Left colon (tissue), 2 donors: ENCODE measurements at places on chromosomes 3 and 15. TPM values are rescaled to one million over a fixed set of nuclear protein-coding genes. Genes with fewer than 3 reads are reported as not detected.

- DNase-seq, result no peak
Observed at GRCh38 chr3:163476179-163476578, 1602.1 kb downstream of the SI start.

DNA sequence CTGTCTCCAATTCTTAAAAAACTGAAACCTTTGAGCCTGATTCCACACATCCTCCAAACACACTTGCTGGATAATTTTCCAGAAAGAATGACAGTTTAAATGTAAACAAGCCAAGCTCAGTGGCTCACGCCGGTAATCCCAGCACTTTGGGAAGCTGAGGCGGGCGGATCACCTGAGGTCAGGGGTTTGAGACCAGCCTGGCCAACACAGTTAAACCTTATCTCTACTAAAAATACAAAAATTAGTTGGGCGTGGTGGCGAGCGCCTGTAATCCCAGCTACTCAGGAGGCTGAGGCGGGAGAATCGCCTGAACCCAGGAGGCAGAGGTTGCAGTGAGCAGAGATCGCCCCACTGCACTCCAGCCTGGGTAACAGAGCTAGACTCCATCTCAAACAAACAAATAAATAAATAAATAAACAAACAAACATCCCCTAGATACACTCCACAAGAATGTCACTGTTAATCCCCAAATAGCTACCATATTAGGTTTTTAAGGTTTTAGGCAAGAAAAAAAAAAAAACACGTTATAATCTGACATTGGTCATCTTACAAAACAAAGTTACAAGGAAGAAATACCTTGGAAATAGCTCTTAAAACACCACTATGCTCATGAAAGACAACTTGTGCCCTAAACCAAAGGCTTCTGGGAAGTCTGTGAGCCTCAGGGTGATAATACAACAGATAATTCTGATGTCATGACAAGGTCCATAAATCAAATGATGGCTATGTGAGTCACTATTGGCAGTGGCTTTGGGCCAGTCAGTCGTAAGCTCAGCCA is 13.2 kb downstream of the TNIK start:
- no peak for DNase-seq

DNA sequence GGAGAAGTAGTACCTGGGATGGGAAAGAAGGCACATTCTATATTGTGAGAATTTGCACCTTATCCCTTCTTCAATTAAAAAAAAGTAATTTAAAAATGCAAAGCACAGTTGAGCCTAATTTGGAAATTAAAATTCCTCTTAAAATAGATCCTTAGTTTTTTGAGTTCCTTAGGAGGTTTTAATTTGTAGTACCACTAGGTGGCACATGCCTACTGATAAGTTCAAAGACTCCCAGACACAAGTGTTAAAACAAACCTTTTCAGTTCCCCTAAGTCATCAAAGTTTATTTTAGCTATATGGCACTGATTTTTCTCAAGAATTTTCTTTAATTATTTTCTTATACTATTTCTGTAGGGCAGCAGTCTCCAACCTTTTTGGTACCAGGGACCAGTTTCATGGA is 127.6 kb upstream of the AZI2 start:
- DNase-seq, result no peak

DNA sequence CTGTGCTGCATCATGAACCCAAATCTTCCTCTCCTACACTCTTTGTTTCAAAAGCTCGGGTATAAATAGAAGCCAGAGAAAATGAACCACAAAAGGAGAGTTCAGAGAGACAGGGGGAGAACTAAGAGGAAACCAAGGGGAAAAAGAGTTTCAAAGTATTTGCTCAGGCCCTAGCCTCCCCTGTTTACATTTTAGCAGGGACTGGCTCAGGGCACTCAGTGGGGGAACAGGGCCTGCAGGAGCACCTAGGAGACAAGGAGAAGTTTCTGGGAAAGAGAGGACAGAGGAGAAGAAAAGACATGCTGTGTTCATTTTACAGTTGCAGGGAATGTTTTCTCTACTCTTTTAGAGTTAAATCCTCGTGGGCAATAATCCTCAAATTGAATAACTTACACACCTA is 8.5 kb upstream of the IL17RD start:
- no peak for DNase-seq

The CAMK2N2 gene
- 0.39 TPM for total RNA-seq

- DNase-seq, result no peak
Observed at GRCh38 chr3:124781476-124782376, 51.5 kb downstream of the UMPS start.

DNA sequence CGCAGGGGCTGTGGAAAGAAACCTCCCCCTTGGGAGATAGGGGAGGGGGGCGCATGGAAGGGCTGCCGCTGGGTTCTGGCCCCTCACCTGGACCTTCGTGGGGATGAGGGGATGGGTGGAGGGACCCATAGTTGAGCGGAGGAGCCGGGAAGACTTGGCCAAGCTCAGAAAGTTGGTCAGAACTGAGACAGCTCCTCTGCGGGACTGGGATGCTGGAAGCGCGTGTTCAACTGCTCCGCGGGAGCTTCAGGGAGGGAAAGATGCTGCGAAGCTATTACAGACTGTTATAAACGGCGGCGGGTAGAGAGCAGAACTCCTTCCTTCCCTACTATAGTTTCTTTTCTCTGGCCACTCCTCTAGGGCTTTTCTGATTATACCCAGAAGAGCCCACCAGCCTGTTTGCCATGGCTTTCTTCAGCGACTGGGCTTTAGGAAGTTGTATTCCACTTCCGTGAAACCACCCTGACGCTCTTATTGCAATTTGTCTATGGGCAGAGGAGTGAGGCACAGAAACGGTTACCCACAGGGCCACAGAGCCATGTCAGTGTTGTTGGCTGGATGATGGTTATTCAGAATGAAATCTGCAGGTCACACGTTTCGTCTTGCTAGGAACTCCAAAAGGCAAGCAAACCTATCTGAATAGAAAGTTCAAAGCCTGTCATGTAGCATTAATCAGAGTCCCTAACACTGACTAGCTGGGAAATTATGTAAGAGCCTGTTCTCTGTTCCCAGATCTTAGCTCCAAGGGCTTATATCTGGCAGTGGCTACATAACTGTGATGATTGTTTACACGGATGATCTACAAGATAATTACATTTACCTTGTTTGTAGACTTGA is 1.1 kb downstream of the SYNPR start:
- DNase-seq, result no peak

GRCh38 chr15:40793216-40793989 is 13.5 kb upstream of the ZFYVE19 start:
- peak; percentile 82 for DNase-seq

DNA sequence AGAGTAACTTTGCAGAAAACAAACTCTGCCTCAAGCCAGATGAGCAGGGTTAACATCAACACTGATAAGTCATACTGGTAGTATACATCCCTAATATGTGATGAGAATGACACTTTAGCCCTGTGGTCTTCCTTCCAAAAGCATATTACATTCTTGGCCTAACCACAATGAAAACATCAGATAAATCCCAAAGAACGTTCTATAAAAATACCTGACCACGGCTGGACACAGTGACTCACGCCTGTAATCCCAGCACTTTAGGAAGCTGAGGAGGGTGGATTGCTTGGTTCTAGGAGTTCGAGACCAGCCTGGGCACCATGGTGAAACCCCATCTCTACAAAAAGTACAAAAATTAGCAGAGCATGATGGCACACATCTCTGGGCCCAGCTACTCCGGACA is 4.7 kb downstream of the TMCC1 start:
- no peak for DNase-seq

The NLGN1 gene
- total RNA-seq, result 2.0 TPM

The LRRIQ4 gene
- 0.22 TPM for total RNA-seq

DNA sequence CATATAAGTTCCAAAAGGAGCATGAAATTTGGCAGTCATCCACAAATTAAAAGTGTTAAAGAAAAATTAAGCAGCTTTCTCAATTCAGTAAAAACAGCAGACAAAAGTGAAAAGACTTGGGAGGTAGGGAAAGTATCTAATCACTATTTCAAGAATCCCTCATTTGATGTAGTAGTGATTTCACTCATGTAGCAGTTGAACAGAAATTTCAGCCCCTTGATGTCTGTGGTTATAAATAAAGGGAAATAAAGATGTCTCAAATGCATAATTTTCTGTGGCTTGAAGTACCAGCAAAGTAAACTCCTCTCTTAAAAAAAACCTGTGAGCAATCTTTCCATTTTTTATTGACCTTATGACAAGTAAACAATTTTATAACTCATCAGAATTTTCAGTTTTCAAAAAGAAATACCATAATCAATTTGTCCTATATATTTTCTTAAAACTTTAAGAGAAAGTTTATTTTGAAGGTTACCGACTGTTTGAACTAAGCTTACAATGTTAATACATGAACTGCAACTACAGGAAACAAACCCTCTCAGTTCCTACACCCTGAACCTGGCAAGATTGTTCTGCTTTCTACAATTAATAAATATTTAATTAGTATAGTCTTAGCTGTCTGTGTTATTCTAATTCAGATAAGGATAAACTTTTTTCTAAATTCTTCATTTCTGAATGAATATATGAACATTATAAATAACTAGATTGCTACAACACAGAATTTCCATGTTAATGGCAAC is 94.2 kb downstream of the CBLB start:
- no peak for DNase-seq

The FHIT gene
- total RNA-seq, result 17.2 TPM

DNA sequence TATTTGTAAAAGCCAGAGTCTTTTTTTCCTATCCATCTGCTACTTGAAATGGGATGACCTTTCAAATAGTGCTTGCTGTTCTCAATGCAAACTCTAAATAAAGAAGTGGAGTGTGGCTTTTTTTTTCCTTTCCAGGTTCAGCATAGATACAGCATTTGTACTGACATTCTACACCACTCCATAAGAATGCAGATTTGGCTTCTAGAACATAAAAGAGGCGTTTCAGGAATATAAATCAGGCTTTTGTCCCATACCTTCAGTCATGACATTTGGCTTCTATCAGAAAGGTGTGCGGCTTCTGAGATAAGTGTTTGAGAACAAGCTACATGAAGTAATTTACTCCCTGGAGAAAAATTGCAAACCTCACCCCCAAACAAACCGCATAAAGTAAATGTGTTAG is 553.1 kb downstream of the FHIT start:
- no peak for DNase-seq

DNA sequence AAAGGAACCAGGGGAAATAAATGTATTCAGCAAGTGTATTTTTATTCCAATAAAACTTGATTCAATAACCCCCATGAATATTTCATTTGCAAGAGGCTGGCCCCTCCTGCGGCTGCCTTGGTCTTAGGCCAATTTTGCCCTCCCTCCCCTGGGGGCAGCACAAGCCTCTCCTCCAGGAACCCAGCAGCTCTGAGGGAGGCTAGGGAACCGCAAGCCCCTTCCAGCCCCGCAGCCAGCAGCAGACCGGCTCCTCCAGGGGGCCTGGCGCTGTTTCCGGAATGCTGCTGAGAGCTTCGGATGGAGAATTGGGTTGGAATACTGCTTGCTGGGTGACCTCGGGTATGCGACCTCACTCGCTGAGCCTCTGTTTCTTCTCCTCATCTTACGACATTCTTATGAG is 150.1 kb downstream of the RAB11A start:
- no peak for DNase-seq

DNA sequence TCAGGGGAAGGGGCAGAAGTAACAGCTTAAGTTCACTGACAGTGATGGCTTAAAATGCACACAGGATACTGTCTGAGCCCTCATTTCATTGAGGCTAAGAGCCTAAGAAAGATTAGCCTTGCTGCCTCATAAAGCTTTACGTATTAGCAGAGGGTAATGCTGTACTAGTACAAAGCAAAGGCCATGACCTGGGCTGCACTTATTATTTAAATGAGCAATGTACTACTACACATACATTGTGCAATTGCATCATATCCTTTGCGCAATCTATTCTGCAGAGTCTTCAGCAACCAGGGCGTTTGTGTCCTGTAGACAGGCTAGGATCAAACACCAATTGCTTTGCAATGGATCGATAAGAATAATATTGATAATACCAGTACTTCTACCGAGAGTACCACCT is 221.8 kb downstream of the TPRG1 start:
- peak; percentile 36 for DNase-seq

- no peak for DNase-seq
Observed at GRCh38 chr3:172154768-172155664, 115.6 kb downstream of the FNDC3B start.

- no peak for DNase-seq
Observed at GRCh38 chr3:35223632-35224394, 415.5 kb upstream of the ARPP21 start.

DNA sequence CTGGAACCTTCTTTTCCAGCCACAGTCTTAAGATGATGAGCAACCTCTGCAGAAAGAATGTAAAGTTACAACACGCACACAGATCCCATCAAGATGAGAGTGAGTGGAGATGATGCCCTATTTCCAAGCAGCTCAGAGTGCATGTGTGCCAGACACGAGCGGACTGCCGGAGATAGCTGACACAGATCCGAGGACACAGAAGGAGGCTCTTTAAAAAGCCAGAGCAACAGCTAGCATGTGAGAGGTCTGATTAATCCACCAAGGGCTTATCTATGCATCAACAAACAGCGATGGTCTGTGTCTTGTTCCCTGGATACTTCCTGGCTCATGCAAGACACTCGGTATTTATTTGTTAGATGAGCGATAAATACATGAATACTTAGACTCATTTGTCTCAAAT is 128.6 kb upstream of the DLG1 start:
- no peak for DNase-seq

The FOXB1 gene
- total RNA-seq, result not detected

The UBXN7 gene
- 25.9 TPM for total RNA-seq

The FANCD2OS gene
- not detected for total RNA-seq

DNA sequence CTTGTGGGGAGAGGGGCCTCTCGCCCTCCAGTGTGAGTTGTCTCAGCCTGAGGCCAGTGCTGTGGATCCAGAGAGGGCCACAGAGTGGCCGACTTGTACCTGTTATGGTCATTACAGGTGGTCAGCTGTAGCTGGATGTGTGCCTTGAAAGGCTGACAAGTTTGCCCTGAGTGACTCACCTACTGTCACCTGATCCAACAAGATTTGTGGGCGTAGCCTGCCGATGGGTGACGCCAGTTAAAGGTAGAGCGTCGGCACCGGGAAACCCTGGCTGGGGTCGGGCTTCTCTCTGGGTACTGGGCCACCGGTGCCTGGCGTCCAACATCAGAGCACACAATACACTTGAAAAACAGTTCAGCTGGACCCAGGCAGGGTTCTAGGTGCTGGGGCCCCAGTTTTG is 2.8 kb upstream of the ISG20 start:
- peak; percentile 67 for DNase-seq

GRCh38 chr3:43994657-43995546 is 246.8 kb upstream of the TOPAZ1 start:
- peak; percentile 25 for DNase-seq

- DNase-seq, result no peak
Observed at GRCh38 chr3:116118475-116119169, 326.7 kb downstream of the LSAMP start.

DNA sequence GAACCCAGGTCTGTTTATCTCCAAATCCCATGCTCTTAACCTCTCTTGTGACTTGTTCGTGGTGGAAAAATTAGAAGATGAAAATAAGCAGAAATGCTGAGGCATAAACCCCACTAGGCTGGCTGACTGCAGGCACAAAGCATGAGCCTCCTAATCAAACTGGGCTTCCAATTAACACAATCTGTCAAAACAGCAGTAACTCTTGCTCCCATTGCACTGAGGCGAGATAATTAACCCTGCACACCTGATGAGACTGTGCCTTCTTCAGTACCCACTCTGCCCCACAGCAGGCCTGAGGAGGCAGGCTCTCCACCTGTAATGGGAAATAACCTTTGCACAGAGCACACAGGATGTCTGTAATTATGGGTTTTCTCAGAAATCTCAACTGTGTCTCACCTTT is 284.4 kb upstream of the WNT5A start:
- no peak for DNase-seq
